ENCODE measurements at places on chromosomes 12 and 14.

- no peak for DNase-seq
Observed at GRCh38 chr12:45726603-45727300, 2.8 kb upstream of the ARID2 start.

GRCh38 chr12:65204886-65205525, 35.6 kb downstream of the LEMD3 start:
- DNase-seq, result no peak

DNA sequence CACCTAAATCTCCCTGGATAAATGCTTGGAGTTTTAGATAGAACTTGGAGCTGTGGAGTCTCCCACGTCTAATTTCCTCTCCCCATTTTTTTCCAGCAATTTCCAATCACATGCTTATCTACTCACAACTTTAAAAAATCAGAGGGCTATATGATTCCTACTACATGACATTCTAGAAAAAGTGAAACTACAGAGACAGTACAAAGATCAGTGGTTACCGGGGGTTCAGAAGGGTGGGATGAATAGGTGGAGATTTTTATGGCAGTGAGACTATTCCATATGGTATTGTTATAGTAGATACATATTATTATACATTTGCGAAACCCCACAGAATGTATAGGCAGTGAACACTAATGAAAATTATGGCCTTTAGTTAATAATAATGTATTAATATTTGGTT, 35.5 kb downstream of the ATF7 start:
- no peak for DNase-seq

- DNase-seq, result no peak
Observed at GRCh38 chr12:93167331-93167730, 210.4 kb upstream of the NUDT4 start.

All from T-helper 1 cell (primary cell).